Panc1 (cell line): ENCODE measurements at places on chromosomes 16 and 17. TPM values are rescaled to one million over a fixed set of nuclear protein-coding genes. Genes with fewer than 3 reads are reported as not detected.

DNA sequence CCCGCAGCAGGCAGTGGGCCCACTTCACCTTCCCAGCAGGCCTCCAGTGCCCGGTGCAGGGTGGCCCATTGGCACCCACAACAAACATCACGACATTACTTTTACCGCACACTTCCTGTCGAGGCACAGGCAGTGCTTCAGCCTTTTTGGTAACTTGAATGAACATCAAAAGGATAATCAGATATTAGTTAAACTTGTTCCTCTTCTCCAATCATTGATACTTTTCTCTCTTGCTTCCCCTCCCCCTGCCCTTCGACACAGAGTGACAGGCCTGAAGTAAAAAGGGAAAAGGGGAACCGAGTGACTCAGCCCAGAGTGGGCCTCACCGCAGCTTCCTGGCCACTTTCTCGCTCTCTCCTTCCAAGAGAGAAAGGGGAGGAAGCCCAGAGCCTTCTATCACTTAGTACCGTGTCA is 507.0 kb downstream of the MAF start:
- H3K27ac ChIP-seq, result no peak overlapping the region
- H3K36me3 ChIP-seq, result no peaks in the 10 kb centered on the region
- H3K4me3 ChIP-seq, result no peak overlapping the region
- H3K27me3 ChIP-seq, result no peaks in the 10 kb centered on the region; the same call in 1 of the 2 replicates
- DNase-seq, result no peak
- H3K4me1 ChIP-seq, result no peaks in the 10 kb centered on the region

- no peaks in the 10 kb centered on the region for H3K36me3 ChIP-seq
- H3K27ac ChIP-seq, result no peak overlapping the region
- H3K4me3 ChIP-seq, result no peak overlapping the region
- no peaks in the 10 kb centered on the region for H3K27me3 ChIP-seq
Measured at GRCh38 chr16:64116151-64116550, 1005.7 kb downstream of the CDH11 start.

DNA sequence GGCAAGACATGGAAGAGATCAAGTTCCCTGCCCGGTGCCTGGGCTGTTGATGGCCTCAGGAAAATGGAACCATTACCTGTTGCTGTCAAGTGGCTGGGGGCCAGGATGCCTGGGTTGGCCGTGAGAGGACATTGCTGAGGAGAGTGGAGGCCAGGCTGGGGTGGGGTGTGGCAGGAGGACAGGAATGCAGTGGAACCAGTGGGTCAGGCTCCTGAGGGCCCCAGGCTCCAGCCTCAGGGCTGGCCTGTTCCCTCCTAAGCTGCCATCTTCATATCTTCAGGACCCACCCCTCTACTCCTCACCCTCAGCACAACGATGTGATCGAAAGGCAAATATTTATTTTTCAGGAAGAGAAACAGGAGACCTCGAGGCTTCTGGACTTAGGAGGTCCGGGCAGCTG is 8.5 kb upstream of the YPEL3 start:
- H3K36me3 ChIP-seq, result no peaks in the 10 kb centered on the region
- H3K27ac ChIP-seq, result no peak overlapping the region
- H3K27me3 ChIP-seq, result no peaks in the 10 kb centered on the region
- no peak overlapping the region for H3K4me3 ChIP-seq
- H3K4me1 ChIP-seq, result no peaks in the 10 kb centered on the region

DNA sequence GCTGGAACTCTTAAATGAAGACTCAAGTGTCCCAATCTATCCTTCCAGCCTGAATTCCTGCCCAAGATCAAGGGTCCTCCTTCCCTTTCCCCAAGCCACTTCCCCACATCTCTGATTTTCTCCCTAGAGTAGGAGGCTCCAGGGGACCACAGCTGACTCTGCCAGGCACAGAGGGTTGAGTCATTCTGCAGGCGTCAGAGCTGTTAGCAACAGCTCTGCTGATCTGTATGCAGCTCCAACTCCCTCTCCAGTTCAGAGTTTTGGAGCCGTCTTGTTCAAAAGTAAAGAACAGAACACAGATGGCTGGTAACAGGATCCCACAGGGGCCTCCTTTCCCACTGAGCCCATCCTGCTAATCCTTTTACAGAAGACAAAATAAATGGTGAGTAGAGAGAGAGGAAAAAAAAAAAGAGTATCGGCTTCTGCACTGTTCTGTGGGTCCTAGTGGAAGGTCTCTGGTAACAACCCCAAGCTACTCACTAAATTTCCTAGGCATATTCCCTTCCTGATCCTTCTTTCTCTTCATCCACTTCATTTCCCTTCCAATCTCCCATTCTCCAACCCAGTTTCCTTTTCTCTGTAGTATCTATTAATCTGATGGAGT is 13.4 kb upstream of the TAOK1 start:
- no peaks in the 10 kb centered on the region for H3K27me3 ChIP-seq
- peaks cover 6% of the 10 kb centered on the region; the same call in 1 of the 2 replicates for H3K4me1 ChIP-seq
- H3K4me3 ChIP-seq, result no peak overlapping the region
- no peak for DNase-seq
- no peaks in the 10 kb centered on the region for H3K36me3 ChIP-seq
- no peak overlapping the region for H3K27ac ChIP-seq

- H3K4me3 ChIP-seq, result peak overlapping the region; percentile 45
- peaks cover 4% of the 10 kb centered on the region for H3K36me3 ChIP-seq
- H3K4me1 ChIP-seq, result peaks cover 13% of the 10 kb centered on the region
Measured at GRCh38 chr16:30417529-30418349, 10.3 kb downstream of the ZNF771 start.

- H3K4me1 ChIP-seq, result peaks cover 3% of the 10 kb centered on the region; the same call in 1 of the 2 replicates
- no peak for DNase-seq
- H3K36me3 ChIP-seq, result peaks cover 3% of the 10 kb centered on the region; the same call in 1 of the 2 replicates
- peak overlapping the region; percentile 55 for H3K27ac ChIP-seq
- H3K27me3 ChIP-seq, result no peaks in the 10 kb centered on the region
Measured at GRCh38 chr17:45052052-45052772, 780 bp upstream of the DCAKD start.

Gene TSEN54
- 78.7 TPM for total RNA-seq

DNA sequence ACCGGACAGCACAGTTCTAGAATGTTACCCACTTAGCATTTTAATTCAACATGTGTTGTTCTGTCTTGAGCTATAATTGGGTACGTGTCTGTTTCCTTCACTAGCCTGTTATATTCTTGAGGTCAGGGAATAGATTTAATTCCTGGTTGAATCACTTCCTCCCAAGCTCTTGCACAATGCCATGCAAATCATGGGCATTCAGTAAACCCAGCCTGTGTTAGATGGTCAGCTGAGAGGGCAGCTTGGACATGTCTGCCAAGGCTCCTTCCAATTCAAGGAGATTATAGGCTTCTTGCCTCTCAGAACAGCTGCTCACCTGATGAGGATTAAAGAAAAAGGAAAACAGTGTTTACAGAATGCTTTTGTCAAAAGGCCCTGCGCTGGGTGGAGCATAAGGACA is 12.6 kb downstream of the C1QTNF1 start:
- no peak overlapping the region for H3K4me3 ChIP-seq
- no peaks in the 10 kb centered on the region for H3K27me3 ChIP-seq
- peak; percentile 39 for DNase-seq
- no peak overlapping the region for H3K27ac ChIP-seq
- 0 out of 2 replicates have a peak, but pooled peaks cover 5% of the 10 kb centered on the region for H3K4me1 ChIP-seq

DNA sequence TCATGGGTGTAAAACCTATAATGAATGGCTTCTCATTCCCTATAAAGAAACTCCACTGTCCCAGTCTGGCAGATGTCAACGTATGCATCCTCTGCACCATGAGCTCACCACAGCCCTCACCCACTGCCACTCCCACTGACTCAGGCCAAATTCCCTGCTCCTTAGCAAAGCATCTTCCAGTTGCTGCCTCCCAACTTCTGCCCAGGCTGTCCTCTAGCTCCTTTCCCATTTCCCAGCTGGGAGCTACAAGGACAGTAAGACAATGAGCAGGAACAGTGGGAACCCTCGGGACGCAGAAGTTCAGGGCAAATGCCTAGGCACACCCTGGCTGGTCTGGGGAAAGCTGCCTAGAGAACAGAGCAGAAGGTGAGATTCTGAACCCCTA is 9.1 kb upstream of the THAP11 start:
- H3K4me1 ChIP-seq, result peaks cover 9% of the 10 kb centered on the region; the same call in 1 of the 2 replicates
- no peaks in the 10 kb centered on the region for H3K27me3 ChIP-seq
- H3K4me3 ChIP-seq, result peak overlapping the region; percentile 81
- peaks cover 2% of the 10 kb centered on the region; the same call in 1 of the 2 replicates for H3K36me3 ChIP-seq

Gene GRIN2A
- 12.3 TPM for total RNA-seq
